ENCODE measurements at places on chromosomes 16 and 17.

DNA sequence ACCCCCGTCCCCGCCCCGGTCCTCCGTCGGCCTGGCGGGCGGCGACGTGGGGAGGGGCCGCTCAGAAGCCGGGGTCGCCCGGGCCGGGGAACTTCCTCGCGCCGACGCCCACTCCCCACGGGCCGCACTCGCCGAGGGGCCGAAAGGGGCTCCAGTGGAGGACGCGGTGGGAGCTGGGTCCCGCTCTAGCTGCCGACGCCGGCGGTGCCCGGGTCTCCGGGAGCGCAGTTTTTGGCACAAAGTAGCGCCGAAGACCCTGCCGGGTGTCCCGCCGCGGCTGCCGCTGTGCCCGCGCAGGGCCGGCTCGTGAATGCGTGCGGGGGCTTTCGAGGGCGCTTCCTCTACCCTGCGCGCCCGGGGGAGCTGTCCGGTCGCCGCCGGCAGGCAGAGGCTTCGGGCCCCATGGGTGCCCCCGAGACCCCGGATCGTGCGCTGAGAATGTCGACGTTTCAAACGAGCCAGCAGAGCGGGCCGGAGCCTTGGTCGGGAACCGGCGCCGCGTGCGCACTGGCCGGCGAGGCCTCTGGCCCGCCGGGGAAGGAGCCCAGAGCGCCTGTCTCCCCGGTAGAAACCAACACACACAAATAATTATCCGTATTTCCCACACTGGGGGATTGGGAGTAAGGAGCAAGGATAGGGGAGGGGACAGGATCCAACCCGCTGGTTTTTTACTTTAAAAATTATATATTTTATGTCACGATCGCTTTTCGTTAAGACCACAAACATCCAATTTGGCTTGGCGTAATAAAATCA is 46.6 kb upstream of the SLC38A10 start:
- no peak for DNase-seq

DNA sequence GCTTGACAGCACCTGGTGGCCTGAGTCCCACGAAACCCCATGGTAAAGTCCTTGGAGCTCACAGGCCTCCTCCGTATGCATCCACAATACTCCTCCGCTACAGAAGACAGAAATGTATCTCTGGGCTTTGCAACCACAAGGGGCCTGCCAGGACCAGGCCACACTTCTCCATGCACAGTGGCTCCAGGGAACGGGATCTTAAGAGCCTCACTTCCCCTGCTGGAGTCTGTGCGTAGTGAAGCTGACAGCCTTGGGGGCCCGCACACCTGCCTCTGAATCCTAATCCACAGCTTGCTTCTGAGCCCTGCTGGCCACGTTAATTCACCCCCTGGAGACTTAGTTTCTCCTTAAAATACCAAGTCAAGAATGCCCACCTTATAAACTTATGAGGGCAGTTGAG is 125.7 kb downstream of the COPRS start:
- no peak for DNase-seq

DNA sequence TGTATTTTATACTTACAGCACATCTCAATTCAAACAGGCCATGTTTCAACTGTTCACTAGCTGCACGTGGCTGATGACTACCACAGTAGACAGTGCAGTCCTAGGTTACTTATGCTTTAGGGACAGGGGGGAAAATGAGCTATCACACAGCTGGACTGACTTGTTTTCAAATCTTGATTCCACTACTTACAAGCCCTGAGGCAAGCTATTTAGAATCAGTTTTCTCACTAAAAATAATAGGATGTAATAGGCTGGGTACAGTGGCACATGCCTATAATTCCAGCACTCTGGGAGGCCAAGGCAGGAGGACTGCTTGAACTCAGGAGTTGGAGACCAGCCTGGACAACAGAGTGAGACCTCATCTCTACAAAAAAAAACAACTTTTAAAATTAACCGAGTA is 10.3 kb downstream of the GLG1 start:
- DNase-seq = no peak

DNA sequence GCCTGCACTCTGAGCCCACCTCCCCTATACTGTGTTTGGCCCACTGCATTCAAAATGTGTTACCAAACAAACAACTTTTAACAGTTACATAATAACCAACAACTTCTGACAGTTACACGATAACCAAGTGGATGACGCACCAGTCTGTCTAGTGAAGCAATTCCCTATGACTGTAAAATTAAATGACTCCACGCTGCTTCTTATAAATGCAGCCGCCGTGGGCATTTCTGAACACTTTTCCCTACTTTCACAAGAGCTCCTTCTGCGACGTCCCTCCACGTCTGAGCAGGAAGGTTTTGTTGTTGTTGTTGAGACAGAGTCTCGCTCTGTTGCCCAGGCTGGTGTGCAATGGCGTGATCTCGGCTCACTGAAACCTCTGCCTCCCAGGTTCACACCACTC is 27.6 kb downstream of the ZNF276 start:
- DNase-seq = no peak

DNA sequence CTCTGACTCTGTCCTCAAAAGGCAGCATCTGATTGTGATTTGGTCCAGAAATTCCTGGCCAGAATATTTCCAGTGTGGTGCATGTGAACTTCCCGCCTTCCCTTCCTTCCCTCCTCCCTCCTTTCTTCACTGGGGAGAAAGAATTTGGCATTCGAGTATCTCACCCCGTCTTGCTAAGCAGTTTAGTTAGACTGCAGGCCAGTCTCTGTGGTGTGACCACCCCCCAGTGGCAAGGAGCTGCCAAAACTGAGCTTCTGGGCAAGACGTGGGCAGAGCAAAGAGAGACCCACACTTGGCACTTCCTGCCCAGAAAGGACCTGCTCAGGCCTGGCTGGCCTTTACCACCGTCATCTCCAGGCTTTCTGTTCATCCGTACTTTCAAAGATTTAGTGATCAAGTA is 36.4 kb downstream of the SNX20 start:
- DNase-seq = no peak

- no peak for DNase-seq
Observed at GRCh38 chr16:78485917-78486257, 386.4 kb downstream of the WWOX start.

- DNase-seq = no peak
Observed at GRCh38 chr16:12422233-12422632, 381.5 kb downstream of the CPPED1 start.

- no peak for DNase-seq
Observed at GRCh38 chr17:55567240-55568214, 56.3 kb upstream of the SMIM36 start.

DNA sequence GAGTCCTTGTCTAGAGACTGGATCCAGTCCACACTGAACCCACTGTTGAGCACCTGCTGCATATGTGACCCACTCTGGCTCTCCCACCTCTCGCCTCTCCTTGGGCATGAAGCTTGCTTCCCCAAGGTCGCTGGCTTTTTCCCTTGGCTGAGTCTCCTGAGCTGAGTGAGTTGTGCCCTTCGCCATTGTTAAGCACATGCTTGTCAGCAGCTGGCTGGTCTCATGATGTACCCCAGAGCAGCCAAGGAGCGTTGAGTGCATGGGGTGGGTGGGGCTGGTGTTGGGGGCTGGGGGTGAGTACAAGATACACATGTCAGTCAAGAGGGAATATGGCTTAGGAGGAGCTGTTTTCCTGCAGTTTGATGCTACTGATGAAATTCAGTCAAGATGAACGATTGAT is 165.6 kb downstream of the SNX29 start:
- DNase-seq = no peak

- DNase-seq = no peak
Observed at GRCh38 chr17:40699371-40699770, 4.2 kb downstream of the KRT24 start.

- DNase-seq = no peak
Observed at GRCh38 chr17:34413443-34414119, 50.5 kb upstream of the CCL1 start.

DNA sequence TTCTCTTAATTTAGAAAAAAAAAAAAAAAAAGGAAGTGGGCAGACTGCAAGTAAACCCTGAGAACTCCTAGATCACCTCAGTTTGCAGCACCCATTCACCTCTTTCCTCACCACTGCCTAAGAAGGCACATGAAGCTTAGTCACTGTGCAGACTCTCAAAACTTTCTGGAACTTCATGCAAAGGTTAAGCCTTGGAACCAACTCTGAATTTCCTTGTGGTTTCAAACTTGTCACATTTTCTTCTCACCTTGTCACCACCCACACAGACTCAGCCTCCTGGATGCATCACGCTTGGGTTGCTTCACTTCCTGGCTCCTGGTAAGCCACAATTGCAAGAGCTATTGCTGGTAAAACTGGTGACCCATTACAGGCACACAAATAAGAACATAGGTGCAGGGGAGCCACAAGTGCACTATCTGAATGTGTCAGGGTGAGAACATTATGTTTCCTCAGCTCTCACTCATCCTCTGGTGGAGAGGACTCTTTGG is 15.0 kb upstream of the CPD start:
- no peak for DNase-seq

DNA sequence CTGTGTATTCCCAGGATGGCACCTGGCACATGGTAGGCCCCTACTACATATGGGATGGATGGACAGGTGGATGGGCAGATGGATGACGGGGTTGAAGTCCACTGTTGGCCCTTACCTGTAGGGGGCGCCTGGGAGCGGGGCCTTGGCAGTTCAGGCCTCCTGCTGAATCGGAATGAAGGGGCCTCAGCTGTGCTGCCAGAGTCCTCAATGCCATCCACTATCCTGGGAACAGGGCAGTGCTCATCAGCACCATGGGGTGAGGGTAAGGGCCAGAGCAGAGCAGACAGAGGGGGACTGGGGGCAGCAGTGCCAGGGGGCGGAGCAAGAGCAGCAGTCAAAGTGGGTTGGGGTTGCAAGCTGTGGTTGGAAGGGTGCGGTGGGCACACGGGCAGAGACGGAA is 8.3 kb upstream of the RAB5C start:
- no peak for DNase-seq

Measured in NCI-H510A (cell line).